Suppressor macrophage (primary cell): ENCODE measurements at places on chromosomes 2 and 18.

DNA sequence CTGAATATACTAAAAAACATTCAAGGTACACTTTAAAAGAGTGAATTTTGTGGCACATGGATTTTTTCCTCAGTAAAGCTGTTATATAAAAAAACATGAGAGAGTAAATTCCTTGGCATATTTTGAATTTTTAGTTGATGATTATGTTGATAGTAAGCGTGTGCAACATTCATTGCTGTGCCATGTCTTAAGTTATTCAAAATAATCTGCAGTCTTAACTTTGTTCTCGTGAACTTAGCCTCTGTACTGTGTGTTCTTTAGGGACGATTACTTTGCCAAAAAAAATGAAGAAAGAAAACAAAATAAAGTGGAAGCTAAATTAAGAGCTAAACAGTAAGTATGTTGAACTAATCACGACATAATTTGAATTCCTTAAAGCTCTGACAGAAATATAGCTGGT lies 9.6 kb downstream of the SSB start:
- no peak for DNase-seq

- no peak for DNase-seq
Measured at GRCh38 chr2:233919938-233920337, 2.8 kb downstream of the TRPM8 start.

DNA sequence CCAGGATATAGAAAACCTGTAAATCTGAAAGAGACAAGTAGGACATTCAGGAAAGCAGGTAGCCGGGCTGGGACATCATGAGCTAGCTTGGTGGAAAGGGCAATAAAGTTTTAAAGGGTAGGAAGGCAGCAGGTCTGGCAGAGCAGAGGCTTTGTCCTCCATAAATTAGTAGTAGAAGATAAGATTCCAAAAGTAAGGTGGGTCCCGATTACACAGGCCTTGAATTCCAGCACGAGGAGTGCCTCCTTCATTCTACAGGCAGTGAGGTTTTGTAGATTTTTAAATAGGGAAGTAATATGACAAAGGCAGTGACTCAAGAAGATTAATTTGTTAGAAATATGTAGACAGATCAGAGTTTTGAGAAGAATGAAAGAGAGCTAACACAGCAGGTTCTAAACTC lies 160.7 kb downstream of the DTNB start:
- DNase-seq = peak; percentile 47

GRCh38 chr2:221752781-221753180 lies 180.7 kb upstream of the EPHA4 start:
- no peak for DNase-seq

DNA sequence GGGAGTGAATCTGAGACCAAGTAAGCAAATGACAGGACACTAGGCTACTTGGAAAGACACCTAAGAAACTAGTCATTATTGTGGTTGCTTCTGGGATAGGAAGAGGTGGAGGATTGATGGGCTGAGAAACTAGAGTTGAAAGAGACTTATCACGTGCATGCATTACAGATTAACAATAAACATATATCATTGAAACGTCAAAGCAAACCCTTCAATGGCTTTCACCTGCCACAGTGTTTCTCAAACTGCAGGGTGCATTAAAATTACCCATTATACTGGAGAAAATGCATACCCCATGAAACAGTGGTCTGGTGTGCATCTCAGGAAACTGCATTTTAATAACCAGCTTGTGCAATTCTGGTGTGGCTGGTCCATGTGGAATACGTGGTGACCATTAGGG lies 318.8 kb downstream of the SMAD2 start:
- DNase-seq = no peak

- DNase-seq = no peak
Measured at GRCh38 chr2:18950361-18950851, 361.0 kb upstream of the NT5C1B start.

- DNase-seq = no peak
Measured at GRCh38 chr2:120229341-120229740, 6.1 kb upstream of the TMEM185B start.

DNA sequence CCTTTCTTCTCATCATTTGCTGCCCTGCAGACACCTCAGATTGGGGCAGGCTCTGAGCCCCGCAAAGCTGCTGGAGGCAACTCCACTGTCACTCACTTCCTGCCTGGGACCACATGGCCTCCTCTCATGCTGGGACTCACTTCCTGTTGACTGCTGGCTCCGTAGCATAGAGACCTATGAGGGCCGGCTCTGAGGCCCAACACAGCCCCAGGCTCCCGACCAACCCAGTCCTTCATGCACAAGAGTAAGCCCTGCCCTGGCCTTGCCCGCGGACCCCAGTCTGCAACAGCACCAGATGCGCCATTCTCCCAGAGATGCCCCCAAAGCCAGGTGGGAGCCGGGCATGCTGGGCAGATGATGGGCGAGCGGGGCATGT lies 55.7 kb downstream of the DNMT3A start:
- no peak for DNase-seq

- DNase-seq = no peak
Measured at GRCh38 chr2:28316546-28317335, 75.9 kb upstream of the FOSL2 start.

GRCh38 chr2:128157644-128158043 lies 66.6 kb downstream of the UGGT1 start:
- peak; percentile 3 for DNase-seq

- peak; percentile 93 for DNase-seq
Measured at GRCh38 chr2:12456293-12457106, 260.2 kb upstream of the TRIB2 start.

DNA sequence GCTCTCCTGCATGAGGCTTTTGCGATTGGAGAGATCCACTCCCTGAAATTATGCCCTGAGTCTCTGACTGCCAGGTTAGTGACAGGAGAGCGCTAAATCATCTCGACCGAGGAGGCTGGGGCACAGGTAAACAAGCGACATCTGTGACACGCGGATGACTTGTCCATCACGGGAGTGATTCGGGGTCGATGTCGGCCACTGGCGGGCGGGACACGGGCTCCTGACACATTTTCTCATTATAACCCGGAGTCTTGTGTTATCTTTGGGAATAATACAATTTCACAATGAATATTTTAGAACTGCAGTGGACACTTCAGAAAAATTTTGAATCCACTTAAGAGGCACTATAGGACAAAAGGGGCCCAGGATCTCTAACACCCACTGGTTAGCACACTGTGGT lies 29.5 kb upstream of the SLC35G4 start:
- DNase-seq = no peak

DNA sequence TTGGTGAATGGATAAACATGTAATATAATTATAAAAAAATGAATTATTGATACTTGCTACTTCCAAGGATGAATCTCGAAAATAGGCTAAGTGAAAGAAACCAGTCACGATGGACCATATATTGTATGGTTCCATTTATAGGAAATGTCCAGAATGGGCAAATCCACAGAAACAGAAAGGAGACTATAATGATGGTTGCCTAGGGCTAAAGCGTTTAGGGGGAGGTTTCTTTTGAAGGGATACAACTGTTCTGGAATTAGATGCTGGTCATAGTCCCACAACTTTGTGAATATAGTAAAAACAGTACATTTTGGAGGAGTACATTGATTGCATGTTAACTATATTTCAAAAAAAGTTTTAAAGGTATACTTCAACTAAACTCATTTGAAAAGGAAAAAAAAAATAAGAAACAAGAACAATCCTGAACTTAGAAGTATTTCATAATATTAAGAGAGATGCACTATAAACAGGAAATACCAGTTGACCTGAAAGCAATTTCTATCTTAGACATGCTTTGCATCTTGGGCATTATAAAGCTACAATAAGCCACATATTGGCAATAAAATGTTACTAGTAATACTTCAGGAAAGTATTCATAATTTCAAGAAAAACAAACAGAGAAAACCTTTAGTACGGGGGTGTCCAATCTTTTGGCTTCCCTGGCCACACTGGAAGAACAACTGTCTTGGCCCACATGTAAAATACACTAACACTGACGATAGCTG lies 130.0 kb downstream of the C2orf74 start:
- no peak for DNase-seq

DNA sequence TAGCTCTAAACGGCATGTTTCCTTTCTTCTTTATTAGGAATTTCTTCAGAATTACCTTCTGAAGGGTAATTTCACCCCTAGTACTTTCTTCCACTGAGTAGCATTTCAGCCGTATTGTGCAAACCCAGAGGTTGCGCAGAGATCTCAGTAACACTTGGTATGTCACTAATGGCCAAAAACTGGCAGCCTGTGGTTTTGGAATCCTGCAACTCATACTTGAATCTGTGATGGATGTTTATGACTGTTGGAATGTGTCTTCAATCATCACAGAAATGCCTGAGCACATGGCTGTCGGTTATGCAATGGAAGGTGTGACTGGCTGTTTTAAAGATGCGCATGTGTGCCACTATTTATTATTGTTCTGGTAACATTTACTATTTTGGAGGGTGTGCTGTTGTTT lies 100.0 kb downstream of the COLEC12 start:
- DNase-seq = peak; percentile 42

DNA sequence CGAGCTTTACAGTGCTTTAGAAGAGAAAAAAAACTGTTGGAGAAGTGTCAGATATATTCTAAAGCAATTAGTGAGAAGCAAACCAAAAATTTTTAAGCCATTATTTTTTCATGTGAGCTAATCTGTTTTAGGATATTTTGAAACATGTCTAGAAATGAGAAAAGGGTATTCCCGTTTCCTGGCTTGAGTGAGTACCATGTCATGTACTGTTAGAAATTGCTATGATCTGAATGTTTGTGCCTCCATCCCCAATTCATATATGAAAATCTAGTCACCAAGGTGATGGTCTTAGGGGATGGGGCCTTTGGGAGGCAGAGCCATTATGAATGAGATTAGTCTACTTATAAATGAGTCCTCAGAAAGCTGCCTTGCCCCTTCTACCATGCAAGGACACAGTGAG lies 493.3 kb upstream of the GCFC2 start:
- no peak for DNase-seq

- no peak for DNase-seq
Measured at GRCh38 chr2:218711550-218711929, 905 bp downstream of the TTLL4 start.

DNA sequence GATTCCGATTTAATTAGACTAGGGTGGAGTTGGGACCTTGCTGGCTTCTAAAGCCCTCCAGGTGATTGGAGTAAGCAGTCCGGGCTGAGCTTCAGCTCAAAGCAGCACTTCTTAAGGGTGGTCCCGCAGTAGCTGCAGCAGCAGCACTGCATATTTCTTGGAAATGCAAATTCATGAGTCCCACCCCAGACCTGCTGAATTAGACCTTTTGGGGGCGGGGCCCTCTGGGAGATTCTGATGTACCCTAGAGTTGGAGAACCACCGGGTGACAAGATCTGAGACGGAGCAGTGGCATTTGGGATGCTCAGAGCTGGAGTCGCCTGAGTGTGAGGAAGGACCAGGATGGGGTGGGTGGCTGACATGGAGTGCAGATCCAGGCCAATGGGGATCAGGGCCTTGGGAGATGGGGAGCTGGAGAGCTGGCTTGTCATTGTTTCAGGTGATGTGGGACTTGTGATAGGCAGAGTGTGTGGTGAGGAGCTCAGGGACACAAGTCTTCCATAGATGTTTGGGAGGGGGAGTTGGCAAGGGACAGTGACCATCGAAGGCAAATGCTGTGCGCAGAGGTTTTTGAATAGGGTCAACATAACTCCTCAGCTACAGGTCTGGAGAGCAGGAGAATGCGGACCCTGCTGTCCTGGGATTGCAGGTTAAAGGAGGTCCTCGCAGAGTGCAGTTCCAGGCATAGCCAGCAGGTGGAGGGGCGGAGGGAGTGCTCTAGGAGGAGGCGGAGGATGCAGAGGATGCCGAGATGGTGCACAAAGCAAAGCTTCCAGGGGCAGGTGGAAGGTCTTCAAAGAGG lies 130.9 kb upstream of the RAB12 start:
- peak; percentile 79 for DNase-seq

DNA sequence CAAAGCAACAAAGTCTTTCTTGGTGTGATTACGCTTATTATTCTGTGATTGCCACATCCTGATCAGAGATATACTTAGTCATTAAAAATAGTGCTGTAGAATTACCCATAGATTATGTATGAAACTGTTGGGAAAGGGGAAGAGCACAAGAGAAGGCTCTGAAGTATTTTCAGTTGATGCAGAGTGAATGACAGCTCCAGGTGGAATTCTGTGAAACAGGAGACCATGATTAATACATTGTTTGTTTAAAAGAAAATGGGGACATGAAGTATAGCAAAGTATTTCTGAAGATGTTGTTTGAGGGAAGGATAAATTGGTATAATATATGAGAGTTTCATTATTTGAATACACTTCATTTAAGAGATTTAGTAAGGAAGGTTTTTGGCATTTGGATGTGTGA lies 307.6 kb upstream of the CDH20 start:
- no peak for DNase-seq

- no peak for DNase-seq
Measured at GRCh38 chr2:199902486-199903110, 8.5 kb upstream of the C2orf69 start.

DNA sequence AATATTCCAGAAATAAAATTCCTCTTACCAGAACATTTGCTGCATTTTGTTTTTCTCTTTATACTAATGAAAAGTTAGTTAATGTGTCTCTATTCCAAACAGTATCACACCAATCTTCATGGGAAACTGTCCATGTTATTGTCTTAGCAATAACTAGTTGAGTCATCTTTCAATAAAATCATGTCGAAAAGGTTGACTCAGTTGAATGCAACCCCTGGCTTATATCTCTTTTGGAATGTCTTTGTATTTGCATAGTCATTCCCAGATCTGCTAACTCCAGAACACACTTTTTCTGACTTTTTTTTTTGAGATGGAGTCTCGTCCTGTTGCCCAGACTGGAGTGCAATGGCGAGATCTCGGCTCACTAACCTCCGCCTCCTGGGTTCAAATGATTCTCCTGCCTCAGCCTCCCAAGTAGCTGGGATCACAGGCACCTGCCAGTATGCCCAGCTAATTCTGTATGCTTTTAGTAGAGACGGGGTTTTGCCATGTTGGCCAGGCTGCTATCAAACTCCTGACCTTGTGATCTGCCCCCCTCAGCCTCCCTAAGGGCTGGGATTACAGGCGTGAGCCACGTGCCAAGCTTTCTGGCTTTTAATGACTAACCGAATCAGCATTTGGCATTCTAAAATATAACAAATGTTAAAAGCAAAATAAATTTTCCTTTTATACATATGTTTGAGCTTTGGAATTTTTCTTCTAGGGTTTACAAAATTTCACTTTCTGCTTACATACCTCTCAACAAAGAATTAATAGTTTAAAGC lies 133.2 kb upstream of the GULP1 start:
- no peak for DNase-seq

DNA sequence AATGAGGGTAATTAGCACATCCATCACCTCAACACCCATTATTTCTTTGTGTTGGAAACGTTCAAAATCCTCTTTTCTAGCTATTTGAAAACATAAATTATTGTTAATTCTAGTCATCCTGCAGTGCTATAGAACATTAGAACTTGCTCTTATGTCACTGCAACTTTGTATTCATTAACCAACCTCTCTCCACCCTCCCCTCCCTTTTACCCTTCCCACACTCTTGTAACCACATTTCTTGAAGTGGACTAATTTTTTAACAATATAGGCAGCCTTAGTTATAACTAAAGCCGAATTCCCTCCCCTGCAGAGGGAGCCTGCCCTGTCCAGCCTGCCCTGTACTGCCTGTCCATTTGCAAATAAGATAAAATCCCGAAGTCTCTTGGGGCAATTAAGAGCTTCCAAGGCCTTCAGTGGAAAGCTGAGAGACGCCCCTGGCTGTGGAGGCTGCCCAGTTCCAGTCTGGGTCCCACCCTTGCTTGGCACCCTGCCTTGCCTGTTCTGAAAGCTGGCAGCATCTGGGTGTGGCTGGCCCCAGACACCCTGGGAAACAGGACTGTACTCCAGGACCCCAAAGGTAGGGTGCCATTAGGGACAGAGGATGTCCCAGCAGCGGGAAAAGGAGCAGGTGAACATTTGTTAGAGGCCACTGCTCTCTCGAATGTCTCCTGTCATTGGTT lies 65.1 kb downstream of the MEX3C start:
- no peak for DNase-seq
